Daoy (cell line): ENCODE measurements at places on chromosomes 1 and 21. TPM values are rescaled to one million over a fixed set of nuclear protein-coding genes. Genes with fewer than 3 reads are reported as not detected.

- no peak for DNase-seq
Measured at GRCh38 chr1:226660410-226661182, 78.5 kb downstream of the ITPKB start.

DNA sequence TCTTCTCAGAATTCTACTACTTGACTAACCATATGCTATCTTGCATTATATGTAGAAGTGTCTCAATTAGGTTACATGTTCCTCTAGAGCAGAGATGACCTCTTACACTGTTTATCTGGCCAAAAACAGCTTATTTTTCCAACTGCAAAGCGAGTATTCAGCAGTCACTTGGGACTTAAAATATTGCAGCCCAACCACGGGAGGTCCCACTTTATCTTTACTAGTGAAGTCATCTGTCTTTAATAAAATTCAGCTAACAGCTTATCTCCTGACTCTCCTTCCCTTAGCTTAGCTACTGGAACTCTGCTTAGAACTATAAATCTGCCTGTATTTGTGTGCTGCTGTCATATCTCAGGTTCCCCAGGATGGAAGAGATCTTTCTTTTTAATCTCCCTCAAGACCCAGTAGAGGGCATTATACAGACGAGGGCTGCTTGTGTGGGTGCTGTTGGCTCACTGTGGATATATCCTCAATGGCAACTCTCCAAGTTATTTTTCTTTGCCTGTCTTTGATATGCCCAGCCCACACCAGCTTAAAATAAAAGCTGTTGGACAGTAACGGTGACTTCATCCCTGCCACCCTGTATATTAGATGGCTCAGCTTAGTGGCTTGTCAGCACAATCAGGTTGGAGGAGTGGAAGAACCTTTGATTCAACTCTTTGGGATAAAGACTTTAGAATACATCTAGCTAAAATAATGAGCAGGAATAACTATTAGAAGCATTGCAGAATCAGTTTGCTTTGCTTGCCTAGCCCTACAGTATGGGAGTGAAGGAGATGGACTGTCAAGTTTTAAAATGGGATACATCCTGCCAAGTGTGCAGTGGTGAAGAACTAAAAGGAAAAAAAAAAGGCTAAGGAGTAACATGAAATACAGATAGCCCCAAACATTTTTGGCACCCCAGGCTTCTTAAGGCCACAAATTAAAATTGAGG, 9.6 kb downstream of the ENSA start:
- peak; percentile 42 for DNase-seq

DNA sequence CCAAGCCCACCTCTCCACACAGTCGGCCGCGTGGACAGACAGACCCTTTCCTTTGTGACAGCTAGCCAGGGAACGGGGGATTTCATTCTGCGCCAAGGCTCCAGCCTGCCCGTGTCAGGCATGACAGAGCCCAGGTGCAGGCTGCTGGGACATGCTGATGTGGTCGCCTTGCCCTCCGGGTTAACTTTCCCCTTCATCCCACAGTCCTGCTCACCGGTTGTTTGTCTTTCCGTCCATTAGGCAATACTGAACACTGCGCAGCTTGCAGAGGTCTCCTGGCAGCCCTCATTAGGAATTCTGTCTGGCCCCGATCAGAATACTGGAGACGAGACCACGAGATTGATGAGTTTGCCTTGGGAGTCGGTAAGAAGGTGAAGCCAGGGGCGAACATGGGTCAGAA, 62.8 kb downstream of the SPSB1 start:
- DNase-seq: no peak

DNA sequence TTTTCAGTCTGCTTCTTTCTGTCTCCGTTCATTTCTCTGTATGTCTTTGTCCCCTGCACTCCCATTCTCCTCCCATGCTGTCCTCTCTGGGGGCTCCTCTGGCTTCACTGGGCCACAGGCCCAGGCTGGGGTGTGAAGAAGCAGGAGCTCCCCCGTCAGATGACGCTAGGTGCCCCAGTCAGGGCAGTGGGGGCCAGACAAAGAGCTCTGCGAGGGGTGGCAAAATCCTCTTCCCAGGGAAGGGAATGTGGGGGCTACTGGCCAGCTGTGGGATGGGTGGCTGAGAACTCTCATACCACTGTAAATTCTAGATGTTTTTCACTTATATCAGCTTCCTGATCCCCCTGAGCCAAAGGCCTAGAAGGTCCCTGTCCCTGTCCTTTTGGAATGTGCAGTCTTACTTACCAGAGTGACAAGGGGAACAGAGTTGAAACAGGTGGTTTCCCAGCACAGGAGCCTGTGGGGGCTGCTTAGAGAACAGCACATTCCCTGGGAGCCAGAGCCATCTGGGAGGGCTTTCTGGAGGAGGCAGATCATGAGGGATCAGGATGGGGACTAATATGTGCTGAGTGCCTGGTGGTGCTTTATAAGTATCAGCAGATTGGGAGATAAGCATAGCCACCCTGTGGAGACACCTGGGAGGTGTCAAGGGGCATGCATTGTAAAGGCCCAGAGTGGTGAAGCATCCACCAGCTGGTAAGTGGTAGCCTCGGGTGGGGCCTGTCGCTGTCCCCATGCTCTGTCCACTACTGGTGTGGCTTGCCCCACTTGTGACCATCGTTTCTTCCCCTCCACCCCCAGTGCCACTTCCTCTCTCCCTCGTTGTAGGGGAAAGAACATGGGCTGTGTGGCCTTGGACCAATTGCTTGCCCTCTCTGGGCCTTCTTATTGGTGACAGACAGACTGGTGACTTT, 10.1 kb upstream of the PADI1 start:
- no peak for DNase-seq

GRCh38 chr1:203777596-203777995, 12.6 kb downstream of the LAX1 start:
- no peak for DNase-seq

DNA sequence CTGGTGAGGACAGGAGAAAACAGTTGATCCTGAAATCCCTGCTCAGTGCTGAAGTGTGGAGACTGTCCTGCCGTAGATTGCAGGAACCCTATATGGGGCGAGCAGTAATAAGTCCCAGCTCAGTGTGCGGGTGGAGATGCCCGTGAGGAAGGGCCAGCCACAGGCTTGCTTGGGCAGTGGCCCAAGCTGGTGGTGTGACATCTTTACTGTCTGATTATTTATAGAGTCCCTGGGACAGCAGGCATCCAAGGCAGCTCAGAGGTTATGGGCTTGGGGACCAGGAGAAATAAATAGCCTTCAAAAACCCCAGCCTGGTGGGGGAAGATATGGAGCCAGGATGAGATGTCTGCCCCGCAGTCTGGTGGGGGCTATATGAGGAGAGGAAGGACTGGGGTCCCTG, 170.7 kb upstream of the POU3F1 start:
- DNase-seq: no peak

DNA sequence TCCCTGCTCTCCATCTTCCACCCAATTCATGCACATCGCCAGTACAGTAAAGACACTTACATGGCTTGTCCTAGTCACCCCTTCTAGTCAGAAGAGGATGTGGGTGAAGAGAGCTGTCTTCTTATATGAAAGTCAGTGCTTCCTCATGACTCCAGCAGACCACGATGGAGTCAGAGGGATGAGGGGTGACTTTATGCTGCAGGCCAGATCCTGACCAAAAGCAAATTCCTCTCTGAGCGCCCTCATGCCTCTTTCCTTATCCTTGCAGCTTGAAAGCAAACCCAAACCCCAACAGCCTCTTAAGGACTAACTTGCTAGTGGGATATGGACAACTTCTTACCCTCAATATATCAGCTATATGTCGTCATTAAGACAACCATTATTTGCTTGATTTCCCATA, 348.2 kb upstream of the DUSP10 start:
- no peak for DNase-seq

GRCh38 chr1:30801771-30802198, 44.2 kb upstream of the LAPTM5 start:
- DNase-seq: peak; percentile 80

DNA sequence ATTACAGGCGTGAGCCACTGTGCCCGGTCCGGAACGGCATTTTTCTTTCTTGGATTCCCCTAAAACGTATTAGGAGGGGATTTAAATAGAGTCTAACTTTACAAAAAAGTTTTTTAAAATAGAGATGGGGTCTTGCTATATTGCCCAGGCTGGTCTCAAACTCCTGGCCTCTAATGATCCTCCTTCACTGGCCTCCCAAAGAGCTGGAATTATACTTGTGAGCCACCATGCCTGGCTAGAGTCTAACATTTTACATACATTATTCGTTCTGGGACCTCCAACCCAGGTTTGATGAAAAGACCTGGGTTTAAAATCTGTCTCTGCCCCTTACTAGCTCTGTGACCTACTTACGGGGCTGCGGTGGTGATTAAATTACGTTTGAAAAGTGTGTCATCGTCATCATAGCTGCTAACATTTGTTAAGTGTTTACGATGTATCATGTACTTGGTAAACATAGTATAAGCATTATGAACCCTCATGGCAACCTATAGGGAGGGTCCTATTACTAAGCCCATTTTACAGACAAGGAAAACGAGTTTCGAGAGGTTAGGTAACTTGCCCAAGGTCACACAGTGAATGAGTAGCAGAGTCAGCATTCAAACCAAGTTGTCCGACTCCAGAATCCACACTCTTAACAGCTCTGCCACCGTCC, 24.5 kb downstream of the PLEKHM2 start:
- DNase-seq: no peak

GRCh38 chr1:169371404-169371803, 3.4 kb downstream of the BLZF1 start:
- no peak for DNase-seq

- DNase-seq: peak; percentile 72
Measured at GRCh38 chr1:24199291-24199900, 12.3 kb upstream of the IFNLR1 start.

DNA sequence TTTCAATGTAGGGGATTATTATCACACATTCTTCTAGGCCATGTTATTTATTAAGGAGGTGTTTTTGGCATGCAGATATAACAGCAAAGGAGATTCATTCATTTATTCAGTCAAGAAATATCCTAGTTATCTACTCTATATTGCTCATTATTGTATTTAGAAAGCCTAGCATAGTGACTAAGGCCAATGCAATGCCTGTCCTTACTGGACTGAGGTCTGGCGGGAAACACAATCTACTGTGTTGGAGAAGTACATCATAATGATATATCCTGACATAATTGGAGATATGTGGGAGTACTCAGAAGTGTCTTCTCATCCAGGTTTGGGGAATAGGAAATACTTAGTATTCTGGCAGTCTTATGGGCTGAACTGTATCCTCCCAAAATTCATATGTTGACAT, 421.5 kb upstream of the USP24 start:
- no peak for DNase-seq

GRCh38 chr1:25217015-25217414, 15.3 kb downstream of the SYF2 start:
- DNase-seq: no peak

- no peak for DNase-seq
Measured at GRCh38 chr1:202286622-202287097, 55.1 kb downstream of the UBE2T start.

DNA sequence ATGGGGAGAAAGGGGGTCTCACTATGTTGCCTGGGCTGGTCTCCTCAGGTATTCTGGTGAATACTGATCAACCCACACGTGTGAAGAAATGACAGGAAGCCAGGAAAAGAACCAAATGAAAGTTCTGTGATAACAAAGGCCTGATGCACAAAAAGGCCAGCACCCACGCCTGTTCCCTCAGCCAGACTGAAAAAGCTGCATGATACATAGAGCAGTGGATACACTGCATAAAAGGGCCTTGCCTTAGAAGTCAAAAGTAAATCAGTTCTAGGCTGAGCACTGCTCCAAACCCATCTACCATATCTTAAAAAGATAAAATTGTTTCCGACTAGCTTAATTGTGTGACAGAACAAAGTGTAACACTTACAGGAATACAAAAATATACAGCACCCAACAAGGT, 36.9 kb upstream of the PSMG1 start:
- DNase-seq: no peak

- no peak for DNase-seq
Measured at GRCh38 chr1:6476483-6476882, 10.5 kb upstream of the TNFRSF25 start.

- DNase-seq: no peak
Measured at GRCh38 chr1:61699911-61700851, 24.8 kb downstream of the TM2D1 start.

GRCh38 chr1:183318433-183318832, 99.7 kb downstream of the NMNAT2 start:
- DNase-seq: peak; percentile 85

- no peak for DNase-seq
Measured at GRCh38 chr1:62180639-62181038, 14.0 kb upstream of the L1TD1 start.

DNA sequence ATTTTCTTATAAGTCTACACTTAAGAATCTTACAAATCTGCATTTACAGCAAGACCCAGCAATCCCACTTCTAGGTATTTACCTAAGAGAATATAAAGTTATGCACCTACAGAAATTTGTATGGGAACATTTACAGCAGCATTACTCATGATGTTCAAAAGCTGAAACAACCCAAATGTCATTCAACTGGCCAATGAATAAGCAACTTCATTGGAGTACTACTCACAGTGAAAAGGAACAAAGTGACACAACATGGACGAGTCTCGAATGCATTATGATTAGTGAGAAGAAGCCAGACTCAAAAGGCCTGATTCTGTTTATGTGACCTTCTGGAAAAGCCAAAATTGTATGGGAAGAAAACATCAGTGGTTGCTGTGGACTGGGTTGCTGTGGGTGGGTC, 116.9 kb downstream of the CAMTA1 start:
- no peak for DNase-seq

DNA sequence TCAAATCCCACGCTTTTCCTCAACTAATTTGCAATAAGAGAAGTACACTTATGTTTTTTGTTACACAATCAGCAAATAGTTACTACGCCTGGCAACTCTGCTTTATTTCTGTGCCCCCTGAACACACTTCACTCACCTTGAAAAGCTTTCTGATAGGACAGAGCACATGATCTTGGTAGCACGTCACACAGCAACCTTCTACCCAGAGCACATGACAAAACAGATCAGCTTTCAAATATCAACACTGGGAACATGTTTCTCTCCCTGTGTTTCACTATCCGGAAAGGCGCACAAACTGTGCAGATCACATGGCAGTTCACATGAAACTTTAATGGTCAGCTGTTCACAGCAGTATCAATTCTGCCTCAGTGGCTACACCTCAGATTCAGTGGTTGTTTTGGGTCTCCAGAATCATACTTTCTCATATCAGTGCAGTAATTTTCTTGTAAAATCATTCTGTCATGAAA, 2.2 kb downstream of the SLC19A2 start:
- DNase-seq: peak; percentile 39

GRCh38 chr1:94401206-94401605, 17.0 kb upstream of the ABCD3 start:
- no peak for DNase-seq

FLG2 gene
- total RNA-seq: not detected in 2 replicates

PTPRU gene
- 7.9 and 10.7 TPM in 2 replicates for total RNA-seq

CDC20 gene
- 331 and 356 TPM in 2 replicates for total RNA-seq

PPFIA4 gene
- 0.11 TPM in 1 of 2 replicates, not detected in the other for total RNA-seq

AMY1A gene
- total RNA-seq: not detected in 2 replicates

GJC2 gene
- 0.17 and 0.60 TPM in 2 replicates for total RNA-seq

CAPN8 gene
- total RNA-seq: not detected in 2 replicates

CR1 gene
- 0.03 TPM in 1 of 2 replicates, not detected in the other for total RNA-seq

PLPPR5 gene
- total RNA-seq: 0.03 TPM in 1 of 2 replicates, not detected in the other

LRRC3 gene
- total RNA-seq: 0.06 and 0.17 TPM in 2 replicates

COL8A2 gene
- total RNA-seq: 2.2 and 3.7 TPM in 2 replicates

RNU1-1 gene
- total RNA-seq: 306 and 832 TPM in 2 replicates

OR10J1 gene
- total RNA-seq: not detected in 2 replicates

PRAMEF25 gene
- total RNA-seq: not detected in 2 replicates

CLSTN1 gene
- total RNA-seq: 37.5 and 41.7 TPM in 2 replicates

KCND3 gene
- total RNA-seq: not detected in 2 replicates

HMCN1 gene
- total RNA-seq: 2.6 and 5.5 TPM in 2 replicates

VTCN1 gene
- total RNA-seq: not detected in 2 replicates

RPTN gene
- total RNA-seq: not detected in 2 replicates

CD2 gene
- not detected in 2 replicates for total RNA-seq
